AG09319 (cell line): ENCODE measurements at places on chromosomes 2 and 18.

DNA sequence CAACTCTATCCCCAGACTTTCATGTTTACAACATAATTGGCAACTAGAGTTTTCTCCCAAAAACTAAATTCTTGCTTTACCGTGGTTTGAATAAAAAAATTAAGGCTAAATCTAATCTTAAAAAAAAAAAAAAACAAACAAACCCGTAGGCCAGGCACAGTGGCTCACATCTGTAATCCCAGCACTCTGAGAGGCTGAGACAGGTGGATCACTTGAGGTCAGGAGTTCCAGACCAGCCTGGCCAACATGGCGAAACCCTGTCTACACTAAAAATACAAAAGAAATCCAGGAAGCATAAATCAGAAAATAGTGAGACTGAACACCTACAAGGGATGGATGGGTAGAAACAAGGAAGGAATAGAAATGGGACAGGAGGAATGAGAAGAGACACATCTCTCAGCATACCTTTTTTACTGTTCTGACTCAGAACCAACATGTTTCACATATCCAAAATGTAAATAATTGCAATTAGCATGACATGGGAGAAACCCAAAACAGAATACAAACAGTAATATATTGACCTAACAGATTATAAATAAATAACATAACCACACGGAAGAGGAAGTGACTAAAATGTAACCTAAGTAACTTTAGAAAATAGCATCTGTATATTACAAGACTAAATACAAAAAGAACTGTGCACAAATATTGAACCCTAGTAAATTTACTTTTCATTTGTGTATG, 17.5 kb downstream of the MGAT4A start:
- DNase-seq = no peak

GRCh38 chr2:182852090-182852489, 14.3 kb downstream of the FRZB start:
- DNase-seq = no peak

DNA sequence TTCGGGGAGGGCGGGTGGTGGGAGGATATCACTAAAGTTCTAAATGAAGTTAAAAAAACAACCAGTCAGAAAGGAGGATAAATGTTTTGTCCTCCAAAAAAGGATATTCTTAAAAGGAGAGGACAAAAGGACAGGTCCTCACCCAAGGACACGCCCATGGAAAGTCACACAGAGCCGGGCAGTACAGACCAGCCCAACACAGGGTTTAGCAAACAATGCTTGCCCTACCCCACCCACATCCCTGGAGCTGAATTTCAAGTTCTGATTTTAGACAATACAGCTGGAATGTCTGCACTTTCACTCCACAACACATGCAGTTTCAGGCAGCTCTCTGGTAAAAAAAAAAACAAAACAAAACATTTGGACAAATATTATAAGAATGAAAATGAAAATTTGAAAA, 67.9 kb downstream of the SLC9A4 start:
- no peak for DNase-seq

- DNase-seq = no peak
These were observed 10.1 kb downstream of the AMER3 start for GRCh38 chr2:130765464-130765863.

- DNase-seq = no peak
These were observed 528.6 kb upstream of the ID2 start for GRCh38 chr2:8153258-8153718.

DNA sequence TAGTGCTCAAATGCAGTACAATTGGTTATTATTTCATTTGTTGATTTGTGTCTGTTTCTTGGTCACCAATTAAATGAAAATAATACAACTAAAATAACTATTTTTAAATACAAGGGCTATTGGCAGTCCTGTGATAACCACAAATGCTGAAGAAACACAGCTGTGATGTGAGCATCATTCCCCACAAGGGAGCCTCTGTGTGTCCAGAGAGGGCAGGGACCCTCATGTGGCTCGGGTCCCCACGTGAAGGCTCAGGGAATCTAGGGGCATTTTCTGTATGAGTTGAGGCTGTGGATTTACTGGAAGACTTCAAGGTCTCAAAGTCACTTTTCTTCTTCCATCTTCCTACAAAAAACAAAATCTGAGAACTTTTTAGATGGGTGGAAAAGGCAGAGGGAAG, 316.1 kb upstream of the RAB12 start:
- no peak for DNase-seq

- DNase-seq = no peak
These were observed 52.5 kb downstream of the ZNF516 start for GRCh38 chr18:76442413-76443171.

DNA sequence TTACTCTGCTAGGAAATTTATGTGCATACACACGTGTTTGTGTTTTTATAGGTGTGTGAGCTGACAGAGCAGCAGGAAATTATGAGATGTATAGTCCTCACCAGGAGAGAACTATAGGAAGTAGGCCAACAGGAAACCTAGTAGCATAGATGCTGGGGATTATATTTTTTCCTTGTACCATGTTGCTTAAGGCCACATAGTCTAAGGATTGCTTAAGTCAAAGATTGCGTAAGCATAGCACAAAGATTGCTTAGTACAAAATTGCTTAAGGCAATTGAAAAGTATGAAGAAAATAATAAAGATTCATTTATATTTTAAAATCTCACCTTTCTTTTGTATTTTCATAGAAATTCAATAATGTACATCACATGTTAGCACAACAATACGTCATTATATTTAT, 18.7 kb upstream of the CCDC102B start:
- no peak for DNase-seq

DNA sequence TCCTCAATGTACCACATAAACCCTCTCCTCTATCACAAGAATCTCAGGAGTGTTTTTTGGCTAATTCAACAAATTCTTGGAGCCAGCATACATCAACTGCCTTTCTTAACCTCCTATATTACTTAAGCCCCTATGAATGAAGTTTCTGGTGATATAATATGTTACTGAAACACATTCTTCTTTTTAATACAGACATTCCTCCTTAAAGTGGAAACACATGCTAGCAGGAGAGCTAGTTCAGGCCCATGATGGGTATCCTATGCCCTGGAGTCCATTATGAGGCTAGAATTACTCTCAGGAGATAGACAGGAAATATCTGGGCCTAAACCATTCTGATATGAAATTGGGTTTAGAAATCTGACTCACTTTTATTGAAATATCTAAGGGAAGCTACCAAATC, 26.6 kb upstream of the RMDN2 start:
- DNase-seq = no peak

DNA sequence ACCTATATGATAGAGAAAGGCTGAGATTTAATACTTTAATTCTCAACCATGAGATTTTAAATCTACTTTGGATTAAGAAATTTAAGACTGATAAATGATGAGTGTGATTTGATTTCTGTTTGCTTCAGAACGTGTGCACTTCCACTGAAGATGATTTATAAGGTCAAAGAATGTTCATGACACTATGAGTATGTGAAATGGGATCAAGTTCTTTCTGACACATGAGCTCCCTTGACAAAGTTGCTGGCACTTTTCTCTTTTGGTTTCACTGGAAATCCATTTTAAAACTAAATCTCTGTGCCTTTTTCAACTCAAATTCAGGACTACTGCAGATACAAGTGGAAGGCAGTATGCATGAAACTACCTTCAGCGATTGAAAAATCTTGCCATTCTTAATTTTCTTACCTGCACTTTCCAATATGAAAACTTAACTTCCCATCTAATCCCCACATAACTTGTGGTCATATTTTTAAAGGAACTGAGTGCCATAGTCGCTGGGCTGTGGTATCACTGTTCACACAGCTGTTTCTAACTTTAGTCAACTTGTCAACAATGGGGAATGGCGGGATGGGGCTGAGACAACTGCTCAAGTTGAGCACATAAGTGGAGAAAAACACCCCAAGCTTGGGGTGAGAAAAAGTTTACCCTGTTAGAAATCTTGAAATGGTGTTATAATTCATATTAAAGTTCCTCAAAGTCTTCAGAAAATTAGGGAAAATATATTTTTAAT, 51.8 kb upstream of the TTN start:
- no peak for DNase-seq

DNA sequence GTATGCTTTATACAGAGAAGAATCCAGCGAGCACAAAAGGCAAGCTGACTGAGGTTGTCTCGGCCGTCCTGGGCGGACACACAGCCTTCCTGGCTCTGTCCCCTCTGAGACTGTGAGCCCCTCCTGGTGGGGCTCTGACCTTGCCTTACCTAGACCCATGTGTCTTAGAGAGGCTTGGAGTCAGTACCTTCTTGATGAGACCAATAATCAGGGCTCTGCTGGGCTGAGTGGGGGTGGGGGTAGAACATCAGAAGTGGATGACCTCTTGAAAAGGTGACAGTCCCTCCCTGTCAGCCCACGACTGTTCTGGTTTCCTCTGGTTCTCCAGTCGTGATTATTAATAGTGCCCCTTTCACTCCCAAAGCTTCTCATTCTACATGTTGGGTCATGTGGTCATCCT, 31.2 kb downstream of the TWIST2 start:
- DNase-seq = no peak

GRCh38 chr18:51559902-51560287, 362.4 kb upstream of the MEX3C start:
- DNase-seq = no peak

DNA sequence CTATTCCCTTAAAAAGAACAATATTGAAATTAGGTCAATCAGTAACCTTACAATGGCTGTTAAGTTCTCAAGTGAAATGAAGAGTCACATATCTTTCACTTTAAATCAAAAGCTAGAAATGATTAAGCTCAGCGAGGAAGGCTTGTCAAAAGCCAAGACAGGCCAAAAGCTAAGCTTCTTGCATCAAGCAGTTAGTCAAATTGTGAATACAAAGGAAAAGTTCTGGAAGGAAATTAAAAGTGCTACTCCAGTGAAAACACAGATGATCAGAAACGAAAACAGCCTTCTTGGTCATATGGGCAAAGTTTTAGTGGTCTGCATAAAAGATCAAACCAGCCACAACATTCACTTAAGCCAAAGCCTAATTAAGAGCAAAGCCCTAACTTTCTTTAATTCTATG, 402.6 kb upstream of the ZEB2 start:
- DNase-seq = no peak

DNA sequence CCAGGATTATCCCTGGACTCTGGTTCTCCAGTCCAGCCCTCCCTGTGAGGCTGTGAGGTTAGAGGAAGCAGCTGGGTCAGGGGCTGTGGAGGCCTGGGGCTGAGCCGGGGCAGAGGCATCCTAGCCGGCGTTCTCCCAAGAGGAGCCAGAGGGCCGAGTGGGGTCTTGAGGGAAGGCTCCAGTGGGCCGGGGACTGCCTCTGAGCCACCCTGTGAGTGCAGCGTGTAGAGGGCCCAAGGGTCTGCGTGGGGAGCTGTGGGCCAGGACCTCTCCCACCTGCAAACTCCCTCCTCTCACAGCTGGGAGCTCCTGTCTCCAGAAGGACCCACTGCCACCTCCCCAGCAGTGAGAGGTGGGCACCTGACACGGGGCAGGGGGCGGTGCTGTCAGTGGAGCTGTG, 41.0 kb downstream of the GLI2 start:
- no peak for DNase-seq

DNA sequence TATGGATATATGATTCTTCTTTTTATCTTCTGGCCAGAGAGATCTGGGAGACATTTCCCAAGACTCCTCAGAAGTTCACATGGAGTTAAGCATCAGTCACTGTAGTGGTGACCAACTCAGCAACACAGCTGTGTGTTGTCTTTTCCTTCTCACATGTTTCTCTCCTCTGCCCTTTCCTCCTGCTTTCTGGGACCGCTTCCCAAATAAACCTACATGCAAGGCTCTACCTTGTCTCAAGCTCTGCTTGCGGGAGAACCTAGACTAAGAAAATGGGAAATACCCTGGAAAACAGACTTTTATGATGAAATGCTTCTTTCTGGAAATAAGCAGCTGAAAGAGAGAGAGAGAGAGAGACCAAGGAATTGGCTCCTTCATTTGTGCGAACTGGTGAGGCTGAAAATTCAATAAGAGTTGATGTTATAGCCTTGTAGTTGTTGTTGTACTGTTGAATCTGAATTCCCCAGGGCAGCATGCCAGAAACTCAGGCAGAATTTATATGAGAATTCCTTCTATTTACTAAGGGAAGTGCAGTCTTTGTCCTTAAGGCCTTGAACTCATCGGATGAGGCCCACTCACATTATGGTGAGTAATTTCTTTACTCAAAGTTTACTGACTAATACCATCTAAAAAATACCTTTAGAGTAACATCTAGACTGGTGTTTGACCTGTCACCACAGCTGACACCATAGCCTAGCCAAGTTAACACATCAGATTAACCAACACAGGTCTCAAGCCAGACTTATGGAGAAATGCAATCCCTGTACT, 22.7 kb upstream of the DSC1 start:
- no peak for DNase-seq

DNA sequence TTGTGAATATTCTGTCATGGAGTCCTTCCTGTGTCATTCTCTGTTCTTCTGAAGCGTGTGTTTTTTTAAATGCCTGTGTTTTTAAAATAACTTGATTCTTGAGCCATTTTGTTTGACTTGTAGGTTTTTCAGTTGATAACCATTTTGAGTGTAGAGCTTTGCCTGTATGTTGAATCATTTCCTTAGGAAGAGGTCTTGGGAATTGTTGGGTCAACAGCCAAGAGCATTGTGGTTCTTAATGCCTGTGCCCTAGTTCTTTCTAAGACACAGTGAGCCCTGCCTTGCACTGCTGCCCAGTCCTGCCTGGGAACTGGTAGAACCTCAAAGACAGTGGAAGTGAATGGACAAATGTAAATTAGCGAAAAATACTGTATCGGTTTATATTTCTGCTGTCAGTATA, 25.9 kb downstream of the RAB12 start:
- no peak for DNase-seq

GRCh38 chr2:163182764-163183354, 344.3 kb upstream of the KCNH7 start:
- DNase-seq = no peak

GRCh38 chr2:75025633-75026380, 67.4 kb downstream of the POLE4 start:
- DNase-seq = no peak

DNA sequence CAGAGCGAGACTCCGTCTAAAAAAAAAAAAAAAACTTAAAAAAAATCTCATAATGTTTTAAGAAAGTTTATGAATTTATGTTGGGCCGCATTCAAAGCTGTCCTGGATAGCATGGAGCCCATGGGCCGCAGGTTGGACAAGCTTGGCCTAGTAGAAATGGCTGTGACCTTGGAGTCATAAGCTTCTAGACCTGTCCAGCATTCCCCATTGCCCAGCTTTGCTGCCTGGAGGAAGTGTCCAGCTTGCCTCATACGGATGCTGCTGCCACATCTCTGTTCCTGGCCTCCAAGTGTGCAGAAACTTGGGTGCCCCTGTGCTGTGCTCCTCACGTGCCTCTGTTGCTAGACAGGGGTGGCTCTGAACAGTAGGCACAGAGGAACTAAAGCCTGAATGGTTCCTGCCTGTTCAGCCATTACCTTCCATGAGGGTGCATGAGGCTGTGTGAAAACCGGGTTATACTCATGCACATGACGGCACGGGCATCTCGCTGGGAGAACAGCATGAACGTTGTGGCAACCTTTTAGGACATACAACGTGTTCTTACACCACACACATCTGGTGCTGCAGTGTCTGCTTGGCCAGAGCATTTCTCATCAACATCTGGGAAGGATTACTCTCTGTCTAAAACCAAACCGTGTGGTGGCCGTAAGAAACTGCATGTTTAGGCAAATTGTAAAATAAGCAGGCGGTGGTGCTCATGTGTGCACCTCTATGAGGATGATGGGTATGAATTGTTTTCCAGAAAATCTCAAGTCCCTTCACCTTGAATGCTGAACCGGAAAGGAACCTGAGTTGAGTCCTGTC, 38.2 kb downstream of the FHOD3 start:
- DNase-seq = peak; percentile 24

GRCh38 chr2:230322561-230323384, 4.2 kb upstream of the SP140L start:
- DNase-seq = no peak

GRCh38 chr2:23528171-23528570, 143.2 kb downstream of the KLHL29 start:
- DNase-seq = no peak
